ENCODE measurements at places on chromosomes 4 and X. TPM values are rescaled to one million over a fixed set of nuclear protein-coding genes. Genes with fewer than 3 reads are reported as not detected.

GRCh38 chr4:156473151-156473550 is 498.4 kb downstream of the PDGFC start:
- DNase-seq: no peak

DKK2 gene
- polyA plus RNA-seq: 3.0 TPM

GRCh38 chr4:183658362-183659028 is 490 bp downstream of the RWDD4 start:
- DNase-seq: no peak

- DNase-seq: no peak
Observed at GRCh38 chr4:54840992-54841768, 183.4 kb downstream of the KIT start.

DNA sequence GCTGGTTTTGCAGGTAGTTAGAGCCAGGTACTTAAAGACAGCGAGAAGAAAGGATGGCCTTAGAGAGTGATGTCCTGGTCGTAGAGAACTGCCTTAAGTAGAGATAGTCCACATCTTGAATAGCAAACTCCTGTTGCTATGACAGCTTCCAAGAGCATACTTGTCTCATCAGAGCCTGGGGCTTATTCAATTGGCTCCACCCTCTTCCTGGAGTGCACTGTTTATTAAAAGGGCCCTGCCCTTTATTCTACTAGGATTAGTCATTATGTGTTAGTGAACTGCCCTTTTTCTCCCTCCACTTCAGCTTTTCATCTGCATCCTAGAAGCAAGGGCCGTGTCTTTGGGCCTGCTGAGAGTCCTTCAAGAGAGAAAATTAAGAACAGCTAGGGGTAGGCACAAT is 94.5 kb upstream of the EOLA2 start:
- DNase-seq: no peak

Data from right renal pelvis (tissue), 4 donors.